ENCODE measurements at places on chromosomes 7 and 10.

DNA sequence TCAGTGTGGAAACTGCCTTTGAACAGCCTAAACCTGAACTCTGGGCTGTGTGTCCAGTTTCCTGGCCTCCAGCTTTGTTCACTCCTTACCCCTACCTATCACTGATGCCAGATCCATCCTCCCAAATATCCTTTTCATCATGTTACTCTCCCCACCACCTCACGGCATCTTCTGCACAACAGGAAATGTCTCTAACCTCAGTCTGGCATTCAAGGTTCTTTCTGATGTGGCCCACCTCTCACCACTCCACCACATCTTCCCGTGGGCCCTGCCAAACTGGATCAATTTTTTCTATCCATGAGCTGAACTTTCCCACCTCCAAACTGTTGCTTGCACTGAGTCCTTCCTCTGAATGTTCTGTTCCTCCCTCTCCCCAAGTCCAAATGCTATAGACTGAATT, 35.8 kb upstream of the MAP3K8 start:
- DNase-seq: no peak

DNA sequence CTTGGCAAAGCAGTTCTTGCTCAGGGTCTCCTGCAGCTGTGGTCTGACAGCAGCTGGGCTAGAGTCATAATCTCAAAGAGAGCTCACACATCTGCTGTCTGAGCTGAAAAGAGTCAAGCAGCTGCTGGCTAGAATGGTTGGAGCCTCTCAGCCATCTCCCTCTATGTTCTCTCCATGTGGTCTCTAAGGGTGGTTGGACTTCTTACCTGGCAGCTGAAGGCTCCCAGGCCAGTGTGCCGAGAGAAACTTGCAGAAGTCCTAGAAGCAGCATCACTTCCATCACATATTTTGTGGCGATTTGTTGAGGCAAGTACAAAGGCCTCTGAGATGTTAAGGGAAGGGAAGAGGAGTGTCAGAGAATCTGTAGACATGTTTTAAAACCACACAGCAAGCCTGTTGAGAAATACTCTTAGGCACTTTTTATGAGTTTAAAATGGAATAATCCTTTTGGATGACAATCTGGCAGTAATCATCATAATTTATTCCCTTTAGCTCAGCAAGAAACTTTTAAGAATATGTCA, 93.2 kb downstream of the REEP3 start:
- no peak for DNase-seq

DNA sequence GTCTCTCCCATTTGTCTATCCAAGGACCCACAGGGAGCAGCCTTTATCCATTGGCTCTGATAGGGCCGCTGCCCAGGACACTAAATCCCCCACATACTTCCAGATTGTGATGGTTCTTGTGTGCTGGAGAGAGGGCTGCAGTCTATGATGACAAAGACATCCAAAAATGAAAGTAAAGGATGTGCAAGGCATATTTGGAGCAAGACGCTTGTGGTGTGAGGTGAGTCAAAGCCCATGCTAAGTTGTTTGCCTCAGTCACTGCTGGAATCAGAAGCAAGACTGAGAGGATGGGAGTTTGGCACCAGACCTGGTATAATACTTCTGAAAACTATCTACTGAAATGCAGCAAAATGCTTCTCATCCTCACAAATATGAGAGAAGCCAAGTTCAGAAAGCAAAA, 22.7 kb downstream of the ZNF22 start:
- no peak for DNase-seq

DNA sequence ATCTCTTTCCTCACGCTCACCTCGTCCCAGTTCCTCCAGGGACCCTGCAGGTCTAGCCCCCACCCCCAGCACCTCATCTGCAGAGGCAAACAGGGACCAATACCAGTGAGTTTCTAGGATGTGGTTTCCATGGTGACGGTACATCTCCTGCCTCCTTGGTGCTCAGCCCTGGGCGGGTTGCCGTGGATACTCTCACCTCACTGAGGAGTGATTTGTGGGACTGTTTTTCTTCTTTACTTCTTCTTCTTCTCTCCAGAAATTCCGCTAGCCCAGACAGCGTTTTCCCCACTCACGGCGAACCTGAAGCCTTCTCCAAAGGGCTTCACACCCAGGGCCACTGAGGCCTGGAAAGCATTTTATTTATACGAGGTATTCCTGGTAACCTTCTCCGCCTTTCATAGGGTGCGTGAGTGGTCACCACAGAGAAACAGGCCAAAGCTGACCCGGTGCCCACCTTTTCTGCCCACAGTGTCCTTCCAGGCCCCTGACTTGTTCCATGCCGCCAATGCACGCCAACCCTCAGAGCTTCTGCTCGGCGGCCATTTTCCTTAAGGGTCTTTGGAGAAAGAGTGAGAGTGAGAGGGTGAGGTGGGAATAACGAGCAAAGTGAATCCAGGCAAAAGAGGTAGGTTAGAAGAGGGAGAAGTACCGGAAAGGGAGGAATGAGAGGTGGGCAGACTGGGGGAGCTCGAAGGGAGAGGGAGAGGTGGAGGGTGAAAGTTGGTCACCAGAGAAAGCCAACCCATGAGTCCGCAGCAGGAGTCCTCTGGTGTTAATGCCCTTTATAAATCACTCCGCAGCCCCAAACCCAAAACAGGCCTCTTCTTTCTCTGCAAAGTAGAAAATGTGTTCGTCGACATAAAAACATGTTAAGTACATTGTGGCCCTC, 15.5 kb downstream of the FAM241B start:
- no peak for DNase-seq

DNA sequence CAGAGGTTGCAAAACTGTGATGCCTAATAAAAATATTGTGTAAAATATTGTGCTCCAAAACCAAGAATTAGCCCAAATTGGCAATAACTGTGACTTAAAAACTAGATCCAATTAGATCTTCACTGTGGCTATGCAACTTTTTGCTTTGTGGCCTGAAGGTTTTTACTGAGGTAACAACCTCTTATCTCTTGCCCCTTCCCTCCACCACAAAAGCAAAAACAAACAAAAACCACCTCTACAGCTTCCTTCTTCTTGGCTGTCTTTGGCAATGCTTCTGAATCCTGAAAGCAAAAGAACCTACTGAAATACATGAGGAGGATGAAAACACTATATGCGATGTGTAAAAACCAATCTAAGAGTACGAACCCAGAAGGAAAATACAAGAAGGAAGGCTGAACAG, 226.7 kb upstream of the MBL2 start:
- DNase-seq: no peak

- peak; percentile 66 for DNase-seq
Observed at GRCh38 chr7:66413379-66414114, 208.4 kb downstream of the TPST1 start.

DNA sequence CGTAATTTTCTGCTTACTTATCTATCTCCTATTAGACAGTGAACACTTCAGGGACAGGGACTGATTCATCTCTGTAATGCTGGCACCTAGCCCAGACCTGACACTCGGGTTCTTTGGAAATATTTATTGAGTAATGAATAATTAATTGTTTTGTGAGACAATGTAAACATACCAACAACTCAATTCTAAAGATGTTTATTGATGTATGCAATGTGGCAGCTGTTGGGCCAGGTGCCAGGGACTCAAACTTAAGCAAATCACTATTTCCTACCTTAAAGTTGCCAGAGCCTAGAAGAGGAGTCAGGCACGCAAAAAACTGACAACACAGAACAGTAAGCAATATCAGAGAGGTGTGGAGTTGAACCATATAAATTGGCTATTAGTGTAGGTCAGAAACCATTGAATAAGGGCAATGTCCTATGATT, 63.6 kb upstream of the BMPER start:
- DNase-seq: no peak

- DNase-seq: no peak
Observed at GRCh38 chr10:23459308-23459939, 20.5 kb downstream of the OTUD1 start.

GRCh38 chr7:30824821-30825720, 53.9 kb downstream of the MINDY4 start:
- DNase-seq: no peak

DNA sequence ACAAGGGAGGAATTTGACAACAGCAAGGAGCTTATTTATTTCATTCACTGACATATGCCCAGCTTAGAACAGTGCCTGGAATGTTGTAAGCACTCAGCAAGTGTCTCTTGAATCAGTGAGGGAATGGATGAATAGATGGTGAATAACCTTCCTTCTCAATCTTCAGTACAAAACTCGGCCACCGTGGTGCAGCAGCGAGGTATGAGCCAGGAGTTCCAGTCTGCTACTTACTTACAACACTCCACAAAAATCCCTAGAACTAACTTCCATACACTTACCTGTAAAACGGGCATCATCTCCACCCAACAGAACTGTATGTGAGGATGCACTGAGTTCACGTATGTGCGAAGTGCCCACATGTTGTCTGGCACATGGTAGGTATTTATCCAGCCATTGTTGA, 237.4 kb downstream of the WDR11 start:
- DNase-seq: no peak

DNA sequence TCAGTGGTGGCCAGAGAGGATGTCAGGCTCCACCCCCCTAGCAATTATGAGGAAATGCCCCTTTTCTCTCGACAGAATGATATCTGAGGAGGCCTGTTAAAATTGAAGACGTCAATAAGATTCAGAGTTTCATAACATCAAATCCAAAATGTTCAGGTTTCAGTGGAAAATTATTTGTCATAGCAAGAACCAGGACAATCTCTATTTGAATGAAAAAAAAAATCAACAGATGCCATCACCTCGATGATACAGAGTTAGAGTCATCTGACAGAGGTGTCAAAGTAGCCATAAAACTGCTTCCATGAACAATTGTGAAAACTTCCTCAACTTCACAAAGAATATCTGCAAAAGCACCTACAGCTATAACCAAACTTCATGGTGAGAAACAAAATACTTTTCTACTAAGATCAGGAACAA, 7.7 kb downstream of the TMEM273 start:
- DNase-seq: no peak

DNA sequence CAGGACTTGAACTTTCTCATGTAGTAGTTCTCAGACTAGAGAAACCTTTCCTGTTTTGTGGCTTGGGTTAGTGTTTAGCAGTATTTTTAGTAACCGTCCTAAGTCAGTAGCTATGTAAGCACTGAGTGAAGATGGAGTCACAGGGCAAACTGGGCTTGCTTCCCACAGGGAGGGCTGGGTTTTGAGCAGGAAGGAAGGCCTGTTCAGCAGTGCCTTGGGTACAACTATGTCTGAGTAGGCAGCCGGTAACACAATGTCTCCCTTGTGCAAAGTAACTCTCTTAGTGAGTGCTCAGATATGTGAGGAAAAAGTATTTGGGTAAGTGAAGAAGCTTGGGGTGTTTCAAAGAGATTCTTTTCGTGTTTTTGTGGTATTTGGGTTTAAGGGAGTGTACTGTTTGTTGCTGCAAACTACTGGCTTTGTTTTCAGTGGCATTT, 96.4 kb downstream of the CCSER2 start:
- DNase-seq: no peak

- no peak for DNase-seq
Observed at GRCh38 chr7:70306173-70306572, 707.9 kb downstream of the AUTS2 start.

- DNase-seq: no peak
Observed at GRCh38 chr7:4809666-4810065, 34.2 kb downstream of the AP5Z1 start.

GRCh38 chr7:116525298-116525912, 569 bp downstream of the CAV1 start:
- DNase-seq: no peak

- no peak for DNase-seq
Observed at GRCh38 chr7:98785929-98786571, 83.8 kb downstream of the TMEM130 start.

- DNase-seq: no peak
Observed at GRCh38 chr7:66123175-66123528, 8.5 kb downstream of the CRCP start.

GRCh38 chr10:46018453-46019176, 11.8 kb downstream of the NCOA4 start:
- no peak for DNase-seq

DNA sequence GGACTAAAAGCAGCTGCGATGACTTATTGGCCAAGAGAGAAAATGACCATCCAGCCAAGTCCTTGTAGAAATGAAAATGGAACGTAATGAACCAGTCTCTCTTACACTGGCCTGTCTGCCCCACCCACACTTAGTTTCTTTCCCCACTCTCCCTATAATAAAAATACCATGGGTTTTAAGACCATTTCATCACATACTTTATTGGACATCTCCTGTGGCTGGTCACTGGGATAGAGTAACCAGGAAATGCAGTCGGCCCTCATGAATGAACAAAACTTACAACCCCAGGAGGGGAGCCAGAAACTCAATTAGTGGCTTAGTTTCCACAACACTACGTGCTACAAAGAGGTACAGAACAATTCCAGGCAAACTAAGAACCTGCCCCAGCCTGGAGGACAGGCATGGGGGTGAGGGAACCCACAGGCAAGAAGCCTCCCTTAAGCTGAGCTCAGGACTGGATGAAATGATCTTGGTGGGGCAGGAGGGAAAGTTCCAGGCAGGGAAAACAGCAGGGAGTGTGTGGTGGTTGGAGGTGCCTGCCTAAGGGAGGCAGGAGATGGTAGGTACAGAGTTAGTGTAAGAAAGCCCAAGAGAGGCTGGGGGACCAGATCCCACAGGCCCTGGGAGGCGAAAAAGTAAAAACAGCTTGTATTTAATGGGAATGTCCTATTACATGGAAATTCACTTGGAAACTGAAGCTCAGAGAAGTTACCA, 29.6 kb downstream of the MKI67 start:
- DNase-seq: no peak

GRCh38 chr7:381211-382042, 91.5 kb downstream of the FOXL3 start:
- DNase-seq: peak; percentile 25

DNA sequence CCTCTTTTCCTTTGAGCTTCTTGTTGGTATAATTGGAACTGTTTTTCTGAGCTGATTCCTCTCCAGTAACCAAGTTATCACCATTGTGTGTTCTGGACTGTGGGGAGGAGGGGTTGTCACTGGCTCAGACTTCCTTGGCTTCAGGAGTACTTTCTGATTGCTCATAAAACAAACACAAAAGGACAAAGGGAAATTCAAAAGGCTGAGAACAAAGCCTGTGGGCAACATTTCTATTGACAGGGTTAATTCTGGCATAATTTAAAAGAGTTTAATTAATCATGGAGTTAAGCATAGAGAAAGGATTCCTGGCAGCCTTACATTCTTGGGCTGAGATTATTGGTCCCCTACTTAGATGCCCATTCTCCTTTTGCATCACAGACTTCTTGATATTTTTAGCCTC, 222.9 kb upstream of the KMT2E start:
- no peak for DNase-seq

DNA sequence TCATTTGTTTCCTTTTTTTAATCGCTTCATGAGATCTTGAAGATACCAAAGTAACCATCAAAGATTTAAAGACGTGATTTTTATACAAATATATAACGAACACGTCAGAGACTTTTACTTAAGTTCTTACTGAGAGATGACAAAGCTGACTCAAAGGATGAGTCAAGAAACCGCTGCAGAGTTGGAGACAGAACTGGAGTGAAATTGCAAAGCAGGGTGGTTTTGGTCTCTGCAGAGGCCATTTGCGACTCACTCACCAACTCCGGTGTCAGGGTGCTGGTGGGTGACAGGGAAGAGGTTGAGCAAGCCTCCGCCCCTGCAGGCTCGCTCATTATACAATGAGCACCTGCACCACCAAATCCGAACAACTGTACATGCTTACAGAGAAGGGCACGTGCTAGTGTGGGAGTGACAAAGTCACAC, 75.2 kb downstream of the DNAJB6 start:
- no peak for DNase-seq

GRCh38 chr7:43888993-43889945, 17.1 kb downstream of the URGCP start:
- DNase-seq: no peak
